ENCODE measurements at places on chromosomes 13 and 19.
A peak's percentile ranks its signal among the peaks of the same experiment; 100 is the strongest.

DNA sequence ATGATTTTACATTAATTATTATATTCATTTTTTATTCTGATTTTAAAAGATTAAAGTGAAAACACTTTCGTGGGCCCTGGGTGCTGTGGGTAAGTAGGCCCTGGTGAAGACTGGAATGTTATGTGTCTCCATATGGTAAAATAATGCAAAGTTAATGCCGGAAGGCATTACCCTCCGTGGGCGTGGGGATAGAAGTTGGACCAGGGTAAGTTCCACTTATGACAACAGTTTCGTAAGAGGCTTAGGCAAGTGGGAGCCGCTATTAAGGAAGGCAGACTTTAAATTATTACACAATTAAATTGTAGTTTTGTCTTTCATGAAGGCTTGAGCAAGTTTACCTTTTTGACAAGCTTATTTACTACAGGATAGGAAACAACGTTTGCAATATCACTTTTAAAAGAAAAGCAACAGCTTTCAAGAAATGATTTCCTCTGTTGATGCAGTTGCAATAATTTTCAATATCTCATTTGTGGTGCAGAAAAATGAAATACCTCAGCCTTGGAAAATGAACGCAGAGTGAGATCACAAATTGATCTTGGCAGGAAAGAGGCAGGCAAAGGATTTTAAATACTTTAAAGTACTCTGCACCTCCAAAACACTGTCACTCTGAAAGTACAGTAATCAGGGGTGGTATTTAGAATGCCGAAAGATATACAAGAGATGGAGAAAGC is 310.6 kb downstream of the DCT start:
- peaks cover 28% of the 10 kb centered on the region for H3K4me1 ChIP-seq
- peak overlapping the region; percentile 9 for H3K4me3 ChIP-seq
- H3K27me3 ChIP-seq, result no peaks in the 10 kb centered on the region
- H3K36me3 ChIP-seq, result no peaks in the 10 kb centered on the region

DNA sequence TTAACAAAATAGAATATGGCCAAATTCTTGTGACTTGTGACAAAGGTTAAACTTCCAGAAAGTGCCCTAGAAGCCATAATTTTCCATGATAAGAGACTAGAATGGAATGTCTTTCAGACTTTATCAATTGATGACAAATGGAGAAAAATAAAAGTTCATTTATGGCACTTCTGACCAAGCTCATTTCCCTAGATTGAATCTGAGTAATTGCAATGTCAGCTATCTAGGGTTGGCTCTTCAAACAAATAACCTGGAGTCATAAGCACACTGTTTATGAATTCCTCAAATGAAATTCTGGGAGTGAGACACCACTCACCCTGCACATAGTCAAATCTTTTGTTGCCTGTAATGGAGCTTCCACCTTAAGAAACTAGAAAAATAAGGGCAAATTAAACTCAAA is 11.4 kb downstream of the ARHGEF7 start:
- H3K4me1 ChIP-seq, result peaks cover 28% of the 10 kb centered on the region
- H3K36me3 ChIP-seq, result no peaks in the 10 kb centered on the region
- no peaks in the 10 kb centered on the region for H3K27me3 ChIP-seq
- no peak overlapping the region for H3K27ac ChIP-seq
- no peak for DNase-seq
- H3K4me3 ChIP-seq, result no peak overlapping the region

GRCh38 chr13:72534951-72535640 is 192.3 kb downstream of the MZT1 start:
- no peak overlapping the region for H3K4me3 ChIP-seq
- no peak for DNase-seq
- no peaks in the 10 kb centered on the region for H3K4me1 ChIP-seq
- no peaks in the 10 kb centered on the region for H3K27me3 ChIP-seq
- H3K36me3 ChIP-seq, result no peaks in the 10 kb centered on the region

- no peaks in the 10 kb centered on the region for H3K36me3 ChIP-seq
- no peak overlapping the region for H3K27ac ChIP-seq
- no peaks in the 10 kb centered on the region for H3K27me3 ChIP-seq
- no peaks in the 10 kb centered on the region for H3K4me1 ChIP-seq
- DNase-seq, result no peak
- H3K4me3 ChIP-seq, result no peak overlapping the region
Measured at GRCh38 chr13:30224732-30225131, 82.6 kb downstream of the KATNAL1 start.

DNA sequence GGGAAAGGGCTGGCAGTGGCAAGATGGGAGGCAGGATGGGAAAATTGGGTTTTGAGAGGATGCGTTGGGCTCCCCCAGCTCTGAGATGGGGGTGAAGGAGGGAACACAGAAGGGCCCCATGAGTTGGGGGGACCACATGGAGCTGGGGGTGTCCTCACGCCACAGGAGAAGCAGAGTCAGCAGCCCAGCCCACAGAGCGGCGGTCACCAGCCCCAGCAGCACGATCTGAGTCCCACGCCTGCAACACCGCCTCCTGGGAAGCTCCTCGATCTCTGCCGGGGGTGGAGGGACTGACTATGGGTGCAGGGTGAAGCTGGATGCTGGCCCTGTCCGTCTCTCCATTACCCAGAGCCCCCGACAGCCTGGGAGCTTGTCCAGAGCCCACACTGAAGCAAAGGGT is 3.3 kb downstream of the FCER2 start:
- H3K4me1 ChIP-seq, result no peaks in the 10 kb centered on the region
- DNase-seq, result no peak
- no peaks in the 10 kb centered on the region for H3K36me3 ChIP-seq
- H3K27ac ChIP-seq, result no peak overlapping the region

DNA sequence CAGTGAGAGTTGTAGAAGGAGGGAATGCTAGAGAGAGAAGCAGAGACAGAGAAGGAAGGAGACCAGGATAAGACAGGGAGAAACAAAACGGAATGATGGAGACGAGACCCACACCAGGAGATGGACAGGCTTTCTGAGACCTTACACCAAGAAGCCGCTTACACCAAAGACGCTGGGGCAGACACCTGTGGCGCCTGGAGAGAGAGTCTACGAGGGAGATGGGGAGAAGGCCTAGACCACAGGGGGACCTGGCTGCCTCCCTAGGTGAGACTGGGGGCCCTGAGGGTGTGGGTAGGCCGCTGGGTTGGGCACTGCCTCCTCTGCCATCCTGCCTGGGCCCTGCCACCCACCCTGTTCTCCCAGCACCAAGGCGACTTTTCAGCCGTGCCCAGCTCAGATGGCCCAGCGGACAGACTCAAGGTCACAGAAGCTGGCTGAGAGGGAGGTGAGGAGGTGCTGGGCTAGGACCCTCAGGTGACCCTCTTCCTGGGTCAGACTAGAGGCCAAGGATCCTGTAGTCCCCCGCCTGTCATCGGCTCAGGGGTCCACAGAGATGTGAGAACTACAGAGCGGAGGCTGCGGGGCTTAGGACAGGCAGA is 5.0 kb downstream of the PLIN5 start:
- DNase-seq, result no peak
- no peak overlapping the region for H3K27ac ChIP-seq
- H3K27me3 ChIP-seq, result no peaks in the 10 kb centered on the region
- no peak overlapping the region for H3K4me3 ChIP-seq
- no peaks in the 10 kb centered on the region for H3K36me3 ChIP-seq
- no peaks in the 10 kb centered on the region for H3K4me1 ChIP-seq

DNA sequence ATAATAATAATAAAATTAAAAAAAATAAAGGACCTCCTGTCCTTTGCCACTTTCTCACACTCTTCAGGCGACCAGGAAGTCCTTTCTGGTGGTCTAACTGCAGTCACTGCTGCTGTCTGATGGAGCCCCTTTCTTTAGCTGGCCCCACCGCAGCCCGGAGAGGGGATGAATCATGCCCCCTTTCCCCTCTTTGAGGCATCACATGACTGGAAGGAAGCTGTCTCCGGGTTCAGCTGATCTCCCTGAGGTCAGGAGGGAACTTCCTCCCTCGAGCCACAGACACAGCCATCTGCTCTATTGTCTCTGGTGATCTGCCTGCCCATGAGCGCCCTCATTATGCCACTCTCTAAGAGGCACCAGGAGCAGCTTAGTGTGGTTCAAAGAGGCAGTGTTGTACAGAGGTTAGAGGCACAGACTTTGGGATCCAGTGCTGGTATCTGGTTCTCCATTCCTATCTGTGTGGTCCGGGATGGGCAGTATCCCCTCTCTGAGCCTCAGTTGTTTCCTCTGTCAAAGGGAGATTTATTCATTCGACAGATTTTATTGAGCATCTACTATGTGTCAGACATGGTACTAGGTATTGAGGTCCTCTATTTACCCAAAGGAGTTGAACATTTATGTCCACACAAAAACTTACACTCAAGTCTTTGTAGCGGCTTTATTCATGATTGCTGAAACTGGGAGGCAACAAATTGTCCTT is 30.0 kb downstream of the VAV1 start:
- H3K27me3 ChIP-seq, result no peaks in the 10 kb centered on the region
- no peak for DNase-seq
- H3K27ac ChIP-seq, result no peak overlapping the region
- peak overlapping the region; percentile 70 for H3K4me3 ChIP-seq
- peaks cover 23% of the 10 kb centered on the region for H3K4me1 ChIP-seq

DNA sequence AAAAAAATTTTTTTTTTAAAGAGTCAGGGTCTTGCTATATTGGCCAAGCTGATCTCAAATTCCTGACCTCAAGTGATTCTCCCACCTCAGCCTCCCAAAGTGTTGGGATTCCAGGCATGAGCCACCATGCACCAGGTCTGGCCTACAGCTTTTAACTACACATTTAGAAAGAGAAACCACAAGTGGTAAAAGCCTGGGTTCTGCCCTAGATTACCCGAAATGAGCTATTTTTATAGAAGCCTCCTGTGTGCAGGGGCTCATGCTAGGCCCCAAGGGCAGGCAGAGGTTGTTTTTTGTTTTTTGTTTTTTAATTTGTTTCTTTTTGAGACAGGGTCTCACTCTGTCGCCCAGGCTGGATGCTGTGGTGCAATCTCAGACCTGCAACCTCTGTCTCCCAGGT is 14.0 kb upstream of the MYADM start:
- DNase-seq, result no peak
- H3K36me3 ChIP-seq, result no peaks in the 10 kb centered on the region

GRCh38 chr13:58434943-58435342 is 803.4 kb downstream of the PCDH17 start:
- H3K4me1 ChIP-seq, result no peaks in the 10 kb centered on the region
- no peak overlapping the region for H3K4me3 ChIP-seq
- DNase-seq, result no peak
- H3K36me3 ChIP-seq, result no peaks in the 10 kb centered on the region
- H3K27ac ChIP-seq, result no peak overlapping the region

DNA sequence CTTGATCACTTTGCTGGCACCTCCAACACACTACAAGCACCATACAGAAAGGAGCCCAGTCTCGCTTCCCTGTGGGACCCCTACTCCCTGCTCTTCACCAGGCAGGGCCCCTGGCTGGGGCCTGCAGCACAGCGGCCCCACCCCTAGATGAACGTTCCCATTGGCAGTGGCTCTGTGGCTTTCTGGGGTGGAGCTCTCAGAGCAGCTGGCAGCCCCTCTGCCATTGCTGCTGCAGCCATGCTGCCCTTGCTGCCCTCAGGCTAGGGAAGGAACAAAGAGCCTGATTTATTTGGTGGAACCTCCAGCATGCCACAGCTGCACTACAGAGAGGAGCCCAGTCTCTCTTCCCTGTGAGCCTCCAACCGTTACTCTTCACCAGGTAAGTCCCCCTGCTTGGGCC is 5.8 kb downstream of the SIGLEC6 start:
- H3K36me3 ChIP-seq, result no peaks in the 10 kb centered on the region
- DNase-seq, result no peak
- no peaks in the 10 kb centered on the region for H3K27me3 ChIP-seq
- H3K4me1 ChIP-seq, result no peaks in the 10 kb centered on the region

GRCh38 chr13:110816500-110816899 is 98.4 kb downstream of the ANKRD10 start:
- no peaks in the 10 kb centered on the region for H3K36me3 ChIP-seq
- H3K27ac ChIP-seq, result no peak overlapping the region
- no peak overlapping the region for H3K4me3 ChIP-seq
- no peaks in the 10 kb centered on the region for H3K4me1 ChIP-seq
- DNase-seq, result no peak

DNA sequence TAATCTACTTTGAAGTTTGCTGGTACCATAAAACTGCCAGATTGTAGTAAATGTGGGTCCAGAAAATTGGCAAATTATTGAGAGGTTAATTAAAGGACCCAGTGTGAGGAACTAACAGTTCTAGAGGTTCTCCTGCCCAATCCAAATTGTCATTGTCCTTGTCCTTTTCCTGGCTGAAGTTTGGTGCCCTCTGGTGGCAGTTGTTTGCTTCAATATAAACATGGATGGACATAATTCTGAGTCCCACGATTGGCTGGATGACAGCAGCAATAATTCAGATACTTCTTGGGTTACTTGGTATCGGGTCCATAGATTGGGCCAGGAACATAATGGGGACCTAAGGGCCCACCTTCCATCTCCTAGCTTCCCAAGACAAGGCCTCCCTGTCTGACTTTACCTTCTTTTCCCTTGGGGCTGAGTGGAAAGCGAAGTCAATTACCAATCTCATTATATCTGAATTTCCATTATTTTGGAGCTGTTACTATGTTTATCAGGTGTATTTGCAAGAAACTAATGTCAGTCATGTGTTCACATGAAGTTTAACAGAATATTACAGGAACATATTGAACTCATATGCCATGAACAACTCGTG is 33.8 kb upstream of the GARRE1 start:
- H3K27me3 ChIP-seq, result no peaks in the 10 kb centered on the region
- no peak overlapping the region for H3K27ac ChIP-seq
- peaks cover 30% of the 10 kb centered on the region for H3K36me3 ChIP-seq
- no peak overlapping the region for H3K4me3 ChIP-seq
- peak; percentile 47 for DNase-seq
- H3K4me1 ChIP-seq, result peaks cover 10% of the 10 kb centered on the region

DNA sequence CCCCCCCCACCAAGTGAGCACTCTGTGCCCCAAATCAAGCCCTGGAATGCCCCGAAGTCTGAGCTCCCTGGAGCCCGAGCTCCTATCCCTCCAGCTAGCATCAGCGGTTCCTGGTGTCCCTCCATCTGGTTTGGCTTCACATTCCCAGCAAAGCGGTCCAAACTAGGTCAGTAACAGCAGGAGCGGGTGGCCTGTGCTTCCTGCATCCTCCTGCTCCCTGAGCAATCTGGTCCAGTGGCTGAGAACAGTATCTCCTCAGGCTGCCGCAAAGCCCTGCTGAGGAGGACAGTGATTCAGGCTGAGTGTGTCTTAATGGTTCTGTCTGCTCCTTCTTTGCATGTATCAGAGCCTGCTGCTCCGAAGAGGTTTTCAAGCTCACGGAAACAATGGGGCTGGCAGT is 25.9 kb downstream of the RASL11A start:
- H3K36me3 ChIP-seq, result no peaks in the 10 kb centered on the region
- H3K4me3 ChIP-seq, result no peak overlapping the region
- H3K27ac ChIP-seq, result no peak overlapping the region
- H3K4me1 ChIP-seq, result no peaks in the 10 kb centered on the region
- H3K27me3 ChIP-seq, result no peaks in the 10 kb centered on the region
- no peak for DNase-seq

GRCh38 chr19:3544742-3545668 is 6.0 kb downstream of the TEKTIP1 start:
- DNase-seq, result no peak
- H3K4me1 ChIP-seq, result peaks cover 14% of the 10 kb centered on the region
- H3K27me3 ChIP-seq, result no peaks in the 10 kb centered on the region
- no peak overlapping the region for H3K27ac ChIP-seq

GRCh38 chr13:51222686-51223559 is 725 bp downstream of the FAM124A start:
- no peaks in the 10 kb centered on the region for H3K27me3 ChIP-seq
- no peak overlapping the region for H3K27ac ChIP-seq

- H3K4me1 ChIP-seq, result peaks cover 55% of the 10 kb centered on the region
- no peaks in the 10 kb centered on the region for H3K27me3 ChIP-seq
- H3K36me3 ChIP-seq, result no peaks in the 10 kb centered on the region
- peak overlapping the region; percentile 84 for H3K27ac ChIP-seq
- DNase-seq, result no peak
Measured at GRCh38 chr19:38318660-38319059, 985 bp upstream of the KCNK6 start.
